KG1 (cell line): ENCODE measurements at places on chromosomes 7 and 10.

GRCh38 chr7:29592866-29593265 is 29.2 kb downstream of the PRR15 start:
- no peak for DNase-seq

GRCh38 chr7:77752016-77752415 is 46.2 kb downstream of the TMEM60 start:
- peak; percentile 57 for DNase-seq

DNA sequence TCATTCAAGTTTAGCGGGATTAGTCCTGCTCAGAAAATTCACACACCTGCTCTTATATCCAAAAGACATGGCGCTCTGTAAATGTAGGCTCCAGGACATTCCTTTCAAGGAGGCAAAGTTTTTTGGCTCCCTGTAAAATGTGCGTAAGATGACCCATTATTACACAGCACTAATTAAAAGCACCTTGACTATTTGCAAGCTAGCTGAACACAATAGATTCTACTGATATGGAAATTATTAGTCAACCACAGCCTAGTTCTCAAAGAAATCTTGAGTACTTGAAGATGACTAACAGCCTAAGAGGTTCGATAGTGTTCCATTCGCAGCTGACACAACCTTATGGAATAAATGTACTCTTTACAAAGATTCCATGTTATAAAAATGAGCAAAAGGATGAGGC is 175.2 kb downstream of the BMPER start:
- DNase-seq, result no peak

GRCh38 chr7:128037081-128037480 is 5.8 kb upstream of the LRRC4 start:
- DNase-seq, result no peak

DNA sequence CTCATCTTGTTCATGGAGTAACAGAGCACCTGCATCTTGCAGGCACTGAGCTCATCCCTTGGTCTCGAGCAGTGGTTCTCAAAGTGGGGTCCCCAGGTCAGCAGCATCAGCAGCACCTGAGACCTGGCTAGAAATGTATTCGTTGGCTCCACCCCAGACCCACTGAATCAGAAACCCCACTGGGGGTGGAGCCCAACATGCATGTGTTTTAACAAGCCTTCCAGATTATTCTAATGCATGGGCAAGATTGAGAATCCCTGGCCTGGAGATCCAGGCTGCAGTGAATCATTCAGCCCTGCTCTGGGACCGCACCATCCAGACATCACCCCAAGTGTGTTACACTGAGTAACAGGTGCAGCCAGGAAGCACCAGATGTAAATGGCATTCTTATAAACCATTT is 85.1 kb upstream of the PPIF start:
- DNase-seq, result no peak

- DNase-seq, result no peak
Observed at GRCh38 chr7:79652619-79653018, 199.2 kb upstream of the MAGI2 start.

- no peak for DNase-seq
Observed at GRCh38 chr7:143018931-143019330, 8.0 kb downstream of the OR9A2 start.

DNA sequence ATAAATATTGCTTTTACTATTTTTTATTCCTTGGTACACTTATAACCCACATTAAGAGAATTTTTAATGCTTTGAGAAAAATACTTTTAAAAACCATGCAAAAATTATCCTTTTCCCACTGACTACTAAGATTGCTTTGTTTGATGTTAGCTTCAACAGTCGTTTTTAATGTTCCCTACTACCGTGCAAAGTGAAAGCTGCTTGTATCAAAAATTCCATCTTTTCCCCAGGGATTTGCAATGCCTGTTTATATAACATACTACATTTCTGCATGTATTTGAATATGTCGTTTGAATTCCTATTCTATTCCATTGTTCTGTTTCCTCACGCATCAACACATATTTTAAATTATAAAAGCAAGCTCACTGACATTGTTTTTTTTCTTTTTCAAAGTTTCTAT is 54.4 kb downstream of the TFPI2 start:
- no peak for DNase-seq

- DNase-seq, result no peak
Observed at GRCh38 chr10:31864834-31865518, 63.7 kb downstream of the ARHGAP12 start.

- DNase-seq, result no peak
Observed at GRCh38 chr10:72841487-72841886, 52.1 kb upstream of the OIT3 start.

DNA sequence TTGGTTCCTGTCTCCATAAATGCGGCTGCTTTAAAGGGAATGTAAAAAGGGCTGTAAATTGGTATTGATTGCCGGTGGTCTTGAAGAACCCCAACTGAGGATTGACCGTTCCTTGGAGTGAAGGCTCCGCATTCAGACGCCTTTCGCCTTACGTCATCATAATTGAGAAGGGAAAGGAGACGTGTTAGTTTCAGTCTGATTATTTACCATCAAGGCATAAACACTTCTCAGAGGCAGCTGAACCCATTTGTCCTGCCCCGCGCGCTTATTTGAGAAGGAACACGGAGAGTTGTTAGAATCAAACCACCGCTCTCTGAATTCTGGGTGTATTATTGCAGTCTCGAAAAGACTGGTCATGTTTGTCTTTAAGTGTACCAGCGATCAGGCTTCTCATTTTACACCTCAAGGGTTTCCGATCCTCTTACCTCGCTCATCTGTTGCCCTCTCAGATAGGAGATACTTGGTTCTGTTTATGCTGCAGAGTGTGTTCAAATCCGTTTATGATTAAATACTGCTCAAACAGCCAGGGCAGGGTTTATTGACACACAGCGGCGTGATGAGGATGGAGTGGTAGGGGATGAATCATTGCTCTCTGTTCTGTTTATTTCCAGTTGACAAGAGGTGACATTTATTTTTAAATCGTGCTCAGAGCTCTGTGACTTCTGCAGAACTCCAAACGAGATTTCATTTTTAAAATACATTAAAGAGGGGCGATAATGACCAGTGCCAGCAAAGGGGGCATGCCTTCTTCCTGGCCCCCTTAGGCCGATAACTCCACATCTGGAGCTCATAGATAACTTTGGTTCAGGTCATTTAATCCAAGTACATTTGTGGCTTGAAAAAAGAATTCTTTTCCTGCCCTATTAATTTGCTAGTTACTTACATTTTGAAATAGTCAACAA is 30.4 kb downstream of the FOXK1 start:
- no peak for DNase-seq

DNA sequence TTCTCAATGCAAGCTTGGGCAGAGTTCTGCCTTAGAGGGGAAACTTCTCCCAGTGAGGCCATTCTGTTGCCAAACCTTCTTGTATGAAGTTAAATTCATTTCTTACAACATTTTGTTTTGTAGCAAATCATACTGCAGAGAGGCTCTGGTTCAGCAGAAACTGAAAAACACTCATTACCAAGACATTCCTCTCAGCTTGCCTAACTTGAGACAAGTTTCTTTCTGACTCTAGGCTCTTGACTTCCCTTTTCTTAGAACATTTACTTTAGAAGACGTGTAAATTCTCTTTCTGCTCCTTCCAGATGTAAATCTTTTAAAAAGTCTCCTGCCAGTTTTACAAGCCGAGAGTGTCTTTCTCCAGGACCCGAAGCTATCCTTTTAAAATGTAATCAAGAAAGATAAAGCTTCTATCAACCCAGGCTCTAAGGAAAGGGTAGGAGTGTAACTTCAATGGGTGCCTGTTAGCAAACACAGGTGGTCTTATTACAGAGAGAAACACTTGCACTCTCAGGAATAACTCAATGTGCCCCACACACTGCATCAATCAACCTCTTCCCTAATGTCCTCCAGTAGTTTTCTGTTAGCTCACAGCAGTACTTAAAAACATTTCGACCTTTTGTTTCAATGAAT is 80.5 kb upstream of the TAS2R16 start:
- DNase-seq, result no peak

DNA sequence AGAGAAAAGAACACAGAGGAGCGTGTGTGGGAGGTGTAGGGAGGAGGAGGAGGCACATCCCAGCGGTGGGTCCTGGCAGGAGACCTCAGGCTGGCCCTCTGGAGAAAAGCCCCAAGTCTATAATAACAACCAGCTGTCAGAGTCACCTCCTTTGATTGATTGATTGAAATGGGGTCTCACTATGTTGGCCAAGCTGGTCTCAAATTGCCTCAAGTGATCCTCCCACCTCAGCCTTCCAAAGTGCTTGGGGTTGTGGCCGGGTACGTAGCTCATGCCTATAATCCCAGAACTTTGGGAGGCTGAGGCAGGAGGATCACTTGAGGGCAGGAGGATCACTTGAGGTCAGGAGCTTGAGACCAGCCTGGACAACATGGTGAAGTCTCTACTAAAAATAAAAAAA is 103.0 kb upstream of the ANLN start:
- no peak for DNase-seq

GRCh38 chr7:89728481-89728880 is 425.8 kb upstream of the STEAP1 start:
- no peak for DNase-seq

DNA sequence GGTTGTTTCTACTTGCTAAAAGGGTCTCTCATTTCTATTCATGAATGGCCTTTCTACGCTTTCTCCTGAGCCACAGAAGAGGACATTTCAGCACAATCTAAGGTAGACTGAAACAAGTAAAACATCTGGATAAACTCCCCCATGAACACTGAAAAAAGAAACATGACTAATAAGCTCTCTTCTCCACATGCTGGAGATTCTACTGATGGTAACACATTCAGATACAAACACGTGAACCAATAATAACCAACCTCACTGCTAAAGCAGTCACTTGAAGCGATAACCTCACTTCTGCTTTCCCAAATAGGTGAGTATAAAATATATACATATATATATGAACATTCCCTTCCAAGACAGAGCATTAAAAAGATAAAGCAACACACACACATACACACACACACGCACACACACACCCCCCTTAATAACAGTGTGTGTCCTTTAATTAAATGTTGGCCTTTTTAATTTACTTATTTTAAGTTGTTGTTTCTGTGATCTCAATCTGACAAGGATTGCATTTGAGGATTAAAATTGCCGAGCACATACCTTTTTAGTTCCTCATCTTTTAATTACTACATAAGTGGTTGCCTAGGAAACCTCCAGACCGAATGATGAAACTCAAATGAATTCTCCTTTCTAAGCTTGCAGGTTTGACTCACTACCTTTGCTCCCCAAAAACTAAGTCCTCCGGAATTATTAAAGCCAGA is 292.4 kb upstream of the KLF14 start:
- DNase-seq, result no peak

- DNase-seq, result no peak
Observed at GRCh38 chr10:5457741-5458140, 41.6 kb downstream of the CALML5 start.

DNA sequence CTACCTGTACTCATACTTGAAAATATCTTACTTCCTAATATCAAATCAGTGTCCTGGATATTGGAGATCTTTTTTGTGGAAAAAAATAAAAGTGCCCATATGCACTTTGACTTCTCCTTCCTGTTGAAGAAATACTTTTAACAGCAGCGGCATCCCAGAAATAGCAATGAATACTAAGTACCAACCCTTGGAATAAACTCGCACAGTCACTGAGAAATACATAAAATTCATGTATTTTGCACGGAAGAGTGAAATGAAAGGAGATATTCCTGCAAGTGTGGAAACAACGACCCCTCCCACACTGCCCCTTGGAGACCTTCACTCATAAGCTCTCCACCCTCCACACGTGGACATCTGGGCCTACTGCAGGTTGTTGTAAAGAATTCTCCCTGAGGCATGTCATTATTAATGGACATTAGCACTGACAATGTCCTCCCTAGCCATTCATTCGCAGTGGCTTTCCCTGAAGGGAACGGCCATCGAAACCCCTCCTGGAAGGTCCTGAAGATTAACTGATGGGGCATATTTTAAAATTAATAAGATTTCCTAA is 407.6 kb upstream of the PFKP start:
- no peak for DNase-seq

- no peak for DNase-seq
Observed at GRCh38 chr7:114530057-114530611, 115.5 kb downstream of the FOXP2 start.

DNA sequence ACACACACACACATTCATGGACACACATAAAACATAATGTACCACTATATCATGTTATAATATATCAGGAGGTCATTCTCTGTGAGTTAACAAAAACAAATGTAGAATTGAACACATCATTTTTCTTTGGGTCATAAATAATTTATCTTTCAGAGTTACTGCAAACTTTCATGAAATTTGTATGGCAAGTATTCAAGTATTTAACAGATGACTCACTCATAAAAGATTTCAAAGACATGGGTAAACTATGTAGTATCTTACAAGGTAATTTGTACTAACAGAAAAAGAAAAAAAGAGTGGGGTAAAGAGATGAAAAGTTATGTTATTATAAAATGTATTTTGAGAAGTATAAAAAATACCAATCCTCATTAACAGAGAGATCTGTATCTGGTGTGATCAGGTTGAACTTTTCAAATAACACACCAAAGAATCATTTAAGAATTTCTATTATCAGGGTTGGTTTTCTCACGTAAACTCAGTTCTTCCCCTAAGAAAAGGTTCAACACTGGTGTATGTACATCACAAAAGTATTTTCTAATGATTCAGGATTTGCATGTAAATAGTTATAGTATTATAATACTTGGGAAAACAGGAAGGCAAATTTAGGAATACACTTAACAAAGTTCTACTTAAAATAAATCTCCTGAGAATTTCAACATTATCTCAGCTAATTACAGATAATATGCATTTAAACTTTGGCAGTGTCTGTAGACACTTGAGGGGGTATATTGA is 933.1 kb upstream of the LRRN3 start:
- DNase-seq, result no peak

- DNase-seq, result no peak
Observed at GRCh38 chr7:132417103-132417906, 159.0 kb downstream of the PLXNA4 start.

DNA sequence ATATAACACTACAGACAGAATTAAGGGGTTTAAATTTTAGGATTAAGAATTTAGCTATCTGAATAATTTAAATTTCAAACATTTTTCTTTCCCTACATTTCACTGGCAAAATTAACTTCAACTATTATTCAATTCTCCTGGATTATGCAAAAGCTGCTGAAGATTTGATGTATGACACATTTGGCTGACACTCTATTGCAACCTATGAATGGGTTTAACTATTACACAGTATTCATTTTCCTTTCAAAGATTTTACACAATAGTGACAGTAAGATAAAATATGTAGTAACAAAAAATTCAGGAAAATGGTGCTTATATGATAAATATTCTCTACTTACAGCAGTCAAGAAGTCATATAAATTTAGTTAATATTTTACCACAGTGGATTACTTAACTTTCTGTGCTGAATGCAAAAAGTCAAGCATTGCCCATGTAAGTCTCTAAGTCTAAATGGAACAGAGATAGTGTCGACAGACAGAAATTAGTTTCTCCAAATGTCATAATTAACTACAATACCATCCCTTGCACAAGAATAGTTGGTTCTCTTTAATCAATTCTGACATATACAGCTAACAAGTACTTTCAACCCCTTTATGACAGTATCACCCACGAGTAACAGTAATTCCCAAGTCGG is 194.1 kb upstream of the FRMD4A start:
- DNase-seq, result no peak

- no peak for DNase-seq
Observed at GRCh38 chr10:84088626-84089025, 50.7 kb upstream of the GHITM start.
